NCI-H460 (cell line): ENCODE measurements at places on chromosomes 7 and 10. TPM values are rescaled to one million over a fixed set of nuclear protein-coding genes. Genes with fewer than 3 reads are reported as not detected.

DMBT1 gene
- 0.02 TPM in 1 of 2 replicates, not detected in the other for total RNA-seq

OR2A14 gene
- total RNA-seq: not detected in 2 replicates

ADCYAP1R1 gene
- not detected in 2 replicates for total RNA-seq

COBL gene
- total RNA-seq: 21.9 and 23.8 TPM in 2 replicates

ZMYND11 gene
- 49.1 and 53.0 TPM in 2 replicates for total RNA-seq

RTKN2 gene
- 2.8 and 4.0 TPM in 2 replicates for total RNA-seq

ADRB1 gene
- total RNA-seq: 2.4 and 2.6 TPM in 2 replicates

CADPS2 gene
- 17.2 and 18.0 TPM in 2 replicates for total RNA-seq

ASAH2 gene
- total RNA-seq: 5.7 and 12.8 TPM in 2 replicates

PRF1 gene
- not detected in 2 replicates for total RNA-seq

FAM237B gene
- not detected in 2 replicates for total RNA-seq

NDUFA5 gene
- total RNA-seq: 100 and 101 TPM in 2 replicates

FRAT1 gene
- total RNA-seq: 1.1 and 2.0 TPM in 2 replicates

LHFPL3 gene
- total RNA-seq: not detected in 2 replicates

PDAP1 gene
- 67.2 and 72.1 TPM in 2 replicates for total RNA-seq
